Spinal cord (tissue), 10 donors: ENCODE measurements at places on chromosomes 1 and 21. TPM values are rescaled to one million over a fixed set of nuclear protein-coding genes. Genes with fewer than 3 reads are reported as not detected.
A peak's percentile ranks its signal among the peaks of the same experiment; 100 is the strongest.

The CRNN gene
- total RNA-seq = not detected

- DNase-seq = no peak
Observed at GRCh38 chr1:99619583-99619982, 26.3 kb upstream of the PALMD start.

DNA sequence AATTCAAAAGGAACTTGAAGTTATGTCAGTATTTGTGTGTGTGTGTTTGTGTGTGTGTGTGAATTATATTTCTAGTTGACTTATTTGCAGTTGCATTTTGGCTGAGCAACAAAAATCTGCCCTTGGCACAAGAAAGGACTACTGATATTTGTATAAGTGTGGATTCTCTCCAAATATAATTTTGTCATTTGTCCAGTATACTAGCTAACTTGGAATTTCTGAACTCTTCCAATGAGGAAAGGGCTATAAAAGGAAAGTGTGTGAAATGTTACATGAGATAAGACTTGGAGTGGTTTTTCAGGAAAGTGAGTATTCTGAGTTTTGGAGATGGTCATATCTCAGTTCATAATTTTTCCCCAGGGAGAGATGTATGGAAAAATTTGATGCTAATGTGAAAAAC lies 1384.1 kb upstream of the B3GALT2 start:
- DNase-seq = peak; percentile 68

The MYCL gene
- total RNA-seq = 6.4 TPM

GRCh38 chr1:103353391-103353790 lies 172.1 kb upstream of the RNPC3 start:
- DNase-seq = no peak

The AMY1C gene
- not detected for total RNA-seq

GRCh38 chr1:161706482-161707347 lies at the start of gene FCRLA:
TSS of gene FCRLA (plus strand) at chr1:161707229. CDS start at chr1:161707265, 36 bp downstream.
- DNase-seq = no peak

The PADI2 gene
- total RNA-seq = 8.7 TPM

The LCE1E gene
- total RNA-seq = not detected

DNA sequence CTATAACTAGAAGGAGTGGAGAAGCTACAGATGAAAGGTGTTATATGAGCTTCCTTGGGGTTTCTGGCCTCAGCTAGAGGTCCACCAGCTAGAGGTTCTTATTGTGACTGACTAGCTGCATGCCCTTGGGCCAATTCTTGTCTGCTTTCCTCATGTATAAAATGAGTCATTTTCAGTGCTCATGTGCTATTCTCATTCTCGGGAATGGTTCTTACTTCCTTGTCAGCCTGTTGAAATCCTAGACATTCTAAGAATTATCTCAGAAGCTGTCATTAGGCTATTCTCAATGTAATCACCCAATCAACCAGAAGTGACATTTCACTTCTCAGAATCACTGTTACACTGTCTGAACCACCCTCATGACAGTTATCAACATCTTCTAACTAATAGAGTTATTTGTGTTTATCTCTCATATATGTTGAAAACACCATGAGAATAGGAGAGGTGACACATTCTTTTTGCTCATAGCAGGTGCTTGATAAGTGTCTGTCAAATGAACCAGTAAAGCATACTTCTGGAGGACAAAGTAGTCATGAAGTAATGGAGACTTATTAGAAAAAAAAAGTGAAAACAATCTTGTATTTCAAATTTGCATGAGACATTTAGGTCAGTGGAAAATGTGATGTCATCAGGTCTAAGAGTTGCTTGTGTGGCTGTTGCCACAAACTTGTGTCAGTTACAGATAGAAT lies 122.8 kb upstream of the IVNS1ABP start:
- no peak for DNase-seq

GRCh38 chr1:7292036-7292681 lies 478.9 kb upstream of the VAMP3 start:
- no peak for DNase-seq

DNA sequence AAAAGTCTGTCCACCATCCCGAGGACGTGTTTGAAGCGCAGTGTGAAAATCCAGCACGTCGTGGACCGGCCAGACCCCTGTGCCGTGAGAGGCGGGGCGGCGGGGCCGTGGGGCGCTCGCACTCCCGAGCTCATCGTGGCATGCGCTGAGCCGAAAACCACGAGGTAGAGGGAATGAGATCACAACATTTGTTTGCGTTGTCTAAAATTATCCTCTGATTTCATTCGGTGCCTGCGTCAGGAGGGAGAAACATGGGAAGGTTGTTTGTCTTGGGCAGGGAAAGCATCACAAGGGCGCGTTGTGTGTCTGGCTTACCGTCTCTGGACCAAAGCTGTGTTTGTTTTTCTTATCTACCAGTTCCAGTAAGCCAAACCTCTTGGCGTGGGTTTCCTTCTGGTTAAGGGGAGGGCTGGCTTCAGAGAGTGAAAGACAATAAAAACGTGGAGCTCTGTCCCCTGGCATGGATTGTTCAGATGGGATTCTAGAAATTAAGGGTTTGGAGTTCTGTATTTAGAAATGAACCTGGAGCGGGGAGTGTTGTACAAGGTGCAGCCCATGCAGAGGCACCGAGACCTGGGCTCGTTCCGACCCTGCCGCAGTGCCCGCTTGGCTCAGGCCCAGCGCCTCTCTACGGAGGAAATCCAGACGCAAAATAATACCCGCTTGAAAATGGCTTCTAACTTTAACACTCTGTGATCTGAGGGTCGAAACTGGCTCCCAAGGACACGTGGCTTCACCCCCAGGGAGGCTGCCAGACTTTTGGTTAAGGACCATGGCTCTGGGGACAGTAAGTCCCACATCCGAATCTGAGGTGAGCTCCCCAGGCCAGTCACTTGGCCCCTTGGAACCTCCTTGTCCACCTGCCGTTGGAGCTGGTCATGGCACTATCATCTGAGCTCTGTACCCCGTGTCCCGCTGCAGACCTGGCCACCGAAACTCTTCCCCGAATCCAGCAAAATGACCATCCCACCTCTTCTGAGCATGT lies 68.7 kb upstream of the FAM3B start:
- no peak for DNase-seq

DNA sequence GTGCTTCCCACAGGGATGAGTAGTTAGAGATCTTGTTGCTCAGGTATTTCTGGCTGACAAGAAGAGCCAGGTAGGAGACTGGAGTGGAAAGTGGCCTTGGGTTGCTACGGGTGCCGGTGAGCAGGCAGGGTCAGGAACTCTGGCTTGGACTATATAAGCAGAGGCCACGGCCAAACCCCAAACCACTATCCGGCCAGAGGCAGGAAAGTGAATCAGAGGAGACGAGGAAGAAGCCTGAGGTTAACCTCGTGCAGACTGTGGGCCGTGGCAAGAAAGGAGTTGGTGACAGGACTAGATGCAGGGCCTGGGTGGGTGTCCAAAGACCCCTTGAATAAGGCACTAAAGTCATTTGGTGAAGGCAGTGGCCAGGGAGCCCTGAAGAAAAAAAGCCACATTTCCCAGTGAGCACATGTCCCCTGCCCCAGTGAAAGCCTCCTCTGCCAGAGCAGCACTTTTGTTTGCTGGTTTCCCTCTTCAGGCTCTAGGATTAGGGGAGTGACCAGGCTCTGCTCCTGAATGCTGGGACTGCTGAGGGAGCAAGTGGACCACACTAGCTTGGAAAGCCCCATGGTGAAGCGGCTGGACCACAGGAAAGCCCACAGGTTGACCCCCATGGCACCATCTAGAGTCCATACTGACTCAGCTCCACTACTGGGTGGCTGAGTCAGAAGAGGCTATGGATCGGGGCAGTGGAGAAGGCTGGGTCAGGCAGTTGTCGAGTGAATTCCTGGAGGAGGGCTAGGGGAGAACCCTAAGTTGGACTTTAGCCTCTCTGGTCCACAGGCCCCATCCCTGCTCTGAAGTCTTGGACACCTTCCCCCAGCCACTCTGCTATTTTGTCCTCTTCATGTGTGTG lies 23.4 kb downstream of the CSF1 start:
- DNase-seq = no peak

GRCh38 chr1:165248969-165249571 lies 107.4 kb downstream of the LMX1A start:
- DNase-seq = no peak

GRCh38 chr21:33007747-33008146 lies 18.0 kb upstream of the OLIG2 start:
- DNase-seq = no peak

The EPHA2 gene
- 4.4 TPM for total RNA-seq

The USH2A gene
- 0.20 TPM for total RNA-seq
